ENCODE measurements at places on chromosomes 2 and 18.

GRCh38 chr2:221202431-221202830 lies 369.7 kb downstream of the EPHA4 start:
- DNase-seq: no peak

DNA sequence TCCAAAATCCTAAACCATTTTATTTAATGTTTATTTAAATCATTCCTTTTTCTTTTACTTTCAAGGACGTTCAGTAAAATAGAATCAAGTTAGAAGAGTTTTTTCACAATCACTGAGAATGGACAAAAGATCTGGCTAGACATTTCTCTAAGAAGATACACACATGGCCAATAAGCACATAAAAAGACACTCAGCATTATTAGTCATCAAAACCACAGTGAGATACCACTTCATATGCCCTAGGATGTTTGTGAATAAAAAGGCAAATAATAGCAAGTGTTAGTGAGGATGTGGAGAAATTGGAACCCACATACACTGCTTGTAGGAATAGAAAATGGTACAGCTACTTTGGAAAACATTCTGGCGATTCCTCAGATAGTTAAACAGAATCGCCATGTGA lies 76.1 kb downstream of the RHBDD1 start:
- peak; percentile 68 for DNase-seq

GRCh38 chr2:37476411-37476810 lies 132.0 kb downstream of the QPCT start:
- no peak for DNase-seq

- peak; percentile 64 for DNase-seq
Measured at GRCh38 chr2:19355416-19355821, 3.0 kb downstream of the OSR1 start.

DNA sequence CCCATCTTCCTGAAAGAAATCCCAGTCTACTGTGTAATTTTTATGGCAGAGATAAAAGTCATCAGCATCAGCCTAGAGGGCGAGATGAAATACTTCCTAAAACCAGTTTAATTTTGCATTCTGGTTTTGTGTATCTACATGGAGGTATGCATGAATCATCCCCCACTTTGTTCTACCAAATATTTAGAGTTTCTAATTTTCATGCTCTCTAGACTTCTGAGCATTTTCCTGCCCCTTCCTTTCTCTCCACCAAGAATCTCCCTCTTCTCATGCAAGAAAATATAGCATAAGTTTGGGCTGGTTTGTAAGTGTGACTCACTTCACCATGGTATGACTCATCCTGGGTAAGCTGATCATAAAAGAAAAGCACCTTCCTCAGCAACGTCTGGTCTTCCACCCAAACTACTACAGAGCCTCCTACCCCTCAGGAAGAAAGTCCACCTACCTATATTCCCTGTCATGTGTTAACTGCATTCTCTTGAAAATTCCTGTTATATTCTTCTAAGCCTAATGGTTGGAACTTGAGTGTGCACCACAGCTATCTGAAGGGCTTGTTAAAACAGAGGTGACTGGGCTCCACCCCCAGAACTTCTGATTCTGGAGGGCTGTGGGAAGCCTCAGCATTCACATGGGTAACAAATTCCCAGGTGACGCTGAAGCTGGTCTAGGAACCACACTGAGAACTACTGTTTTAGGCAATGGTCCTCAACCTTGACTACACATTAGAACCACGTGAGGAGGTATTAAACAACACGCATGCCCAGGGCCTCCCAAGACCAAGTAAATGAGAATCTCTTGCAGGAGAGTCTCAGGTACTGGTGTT lies 37.4 kb upstream of the RAPGEF4 start:
- DNase-seq: peak; percentile 92

GRCh38 chr2:199833525-199833924 lies 17.5 kb downstream of the FTCDNL1 start:
- no peak for DNase-seq

DNA sequence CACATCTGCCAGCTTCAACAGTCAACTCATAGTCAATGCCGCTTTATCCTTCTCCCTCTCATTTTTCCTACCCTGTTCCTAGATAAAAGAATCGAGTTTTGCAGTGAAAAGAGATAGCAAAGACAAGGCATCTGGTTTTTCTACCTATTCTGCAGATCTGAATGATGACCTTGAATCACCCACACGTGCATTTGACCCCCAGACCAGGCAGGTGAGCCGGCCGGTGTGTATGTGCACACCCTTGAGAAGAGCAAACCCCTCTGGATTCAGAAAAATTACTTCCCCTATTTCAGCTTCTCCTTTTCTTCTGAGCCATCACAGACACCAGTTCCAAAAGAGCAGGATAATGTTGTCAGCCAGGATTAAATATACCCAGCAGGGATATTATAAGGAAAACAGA lies 115.6 kb upstream of the ST6GAL2 start:
- DNase-seq: no peak

- peak; percentile 13 for DNase-seq
Measured at GRCh38 chr2:181937473-181937872, 45.9 kb downstream of the ITPRID2 start.

- DNase-seq: no peak
Measured at GRCh38 chr2:134127496-134127895, 126.4 kb upstream of the MGAT5 start.

GRCh38 chr18:35549564-35549963 lies 32.0 kb upstream of the GALNT1 start:
- DNase-seq: no peak

DNA sequence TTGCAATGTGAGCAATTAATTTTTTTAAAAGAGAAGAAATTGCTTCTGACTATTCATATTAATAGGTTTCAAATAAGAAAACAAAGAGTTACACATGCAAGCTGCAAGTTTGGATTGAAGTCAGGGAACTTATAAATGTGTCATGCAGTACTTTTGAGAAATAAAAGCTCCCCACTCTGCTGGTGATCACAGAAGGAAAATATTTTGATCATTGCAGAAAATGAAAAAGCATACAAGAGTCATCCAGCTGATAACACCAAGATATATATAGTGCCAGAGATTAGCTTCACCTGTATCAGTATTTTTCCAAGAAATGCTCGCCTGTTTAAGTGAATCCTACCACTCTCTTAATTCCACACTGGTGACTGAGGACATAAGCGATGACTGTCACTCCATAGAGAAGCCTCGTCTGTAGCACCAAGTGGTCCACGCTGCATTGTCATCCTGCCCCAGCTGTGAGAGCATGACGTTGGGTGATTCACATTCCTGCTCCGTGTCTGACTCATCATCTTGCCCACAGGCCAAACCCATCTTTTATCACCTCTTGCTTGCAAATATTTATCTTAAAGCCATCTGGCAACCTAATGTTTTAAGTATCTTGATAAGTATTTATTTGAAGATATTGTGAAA lies 178.0 kb downstream of the ASXL3 start:
- peak; percentile 0 for DNase-seq

- no peak for DNase-seq
Measured at GRCh38 chr2:160568856-160569255, 75.2 kb upstream of the RBMS1 start.

- no peak for DNase-seq
Measured at GRCh38 chr2:76567478-76567877, 856.8 kb upstream of the GCFC2 start.

GRCh38 chr18:11366410-11366809 lies 217.0 kb upstream of the PIEZO2 start:
- peak; percentile 30 for DNase-seq

DNA sequence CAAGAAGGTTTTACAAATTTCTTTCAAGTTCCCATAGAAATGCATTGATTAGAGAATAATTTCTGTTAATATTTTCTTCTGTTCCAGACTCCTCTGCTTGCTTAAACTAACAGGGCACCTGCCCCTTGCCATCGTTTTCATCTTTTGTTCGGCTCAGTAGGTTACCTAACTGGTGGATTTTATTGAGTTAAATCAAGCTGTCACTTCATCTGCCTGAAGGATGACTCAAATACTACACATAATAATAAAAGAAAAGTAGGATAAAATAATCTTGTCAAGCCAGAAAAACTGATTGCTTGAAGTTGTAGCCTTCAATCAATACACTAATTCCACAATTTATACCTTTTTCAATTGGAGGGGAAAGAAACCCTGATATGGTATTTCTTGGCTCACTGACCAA lies 234.0 kb downstream of the NR4A2 start:
- no peak for DNase-seq

GRCh38 chr2:177662895-177663294 lies 270.3 kb downstream of the AGPS start:
- DNase-seq: no peak

DNA sequence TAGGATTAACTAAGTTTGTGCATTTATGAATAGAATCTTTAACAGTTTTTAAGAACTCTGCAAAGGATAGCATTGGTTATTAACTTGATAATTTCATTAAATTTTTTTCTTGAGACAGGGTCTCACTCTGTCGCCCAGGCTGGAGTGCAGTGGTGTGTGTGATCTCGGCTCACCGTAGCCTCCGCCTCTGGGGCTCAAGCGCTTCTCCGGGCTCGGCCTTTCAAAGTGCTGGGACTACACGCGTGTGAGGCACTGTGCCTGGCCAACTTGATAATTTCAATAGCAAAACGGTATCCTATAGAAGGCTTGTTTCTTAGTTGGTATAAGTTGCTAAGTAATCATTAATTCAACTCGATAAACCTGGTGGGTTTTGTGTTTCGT lies 38.0 kb downstream of the ADNP2 start:
- DNase-seq: no peak

GRCh38 chr2:44348400-44348799 lies 12.9 kb downstream of the PREPL start:
- peak; percentile 71 for DNase-seq

GRCh38 chr18:26550998-26551694 lies 2.8 kb upstream of the KCTD1 start:
- no peak for DNase-seq

GRCh38 chr18:24764766-24765165 lies 304.3 kb downstream of the HRH4 start:
- no peak for DNase-seq

GRCh38 chr2:160753331-160753654 lies 259.7 kb upstream of the RBMS1 start:
- no peak for DNase-seq

- no peak for DNase-seq
Measured at GRCh38 chr2:109208951-109209335, 79.9 kb downstream of the SH3RF3 start.

DNA sequence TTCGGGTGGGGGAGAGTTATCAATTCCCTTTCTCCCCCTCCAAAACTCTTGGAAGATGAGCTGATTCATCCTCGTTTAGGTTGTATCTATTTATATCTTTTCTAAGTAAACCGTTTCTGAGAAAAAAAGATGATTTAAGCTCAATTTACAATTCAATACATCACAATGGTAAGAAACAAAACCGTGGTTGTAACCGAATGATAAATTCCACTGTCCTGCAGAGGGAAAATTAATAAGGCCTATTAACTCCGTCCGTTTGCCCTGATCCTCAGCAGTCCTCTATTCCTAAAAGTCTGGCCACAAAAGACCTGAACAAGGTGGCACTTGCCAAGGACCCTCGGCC lies 286.2 kb downstream of the TCF4 start:
- DNase-seq: no peak

GRCh38 chr18:78873926-78874500 lies 105.6 kb upstream of the SALL3 start:
- no peak for DNase-seq

DNA sequence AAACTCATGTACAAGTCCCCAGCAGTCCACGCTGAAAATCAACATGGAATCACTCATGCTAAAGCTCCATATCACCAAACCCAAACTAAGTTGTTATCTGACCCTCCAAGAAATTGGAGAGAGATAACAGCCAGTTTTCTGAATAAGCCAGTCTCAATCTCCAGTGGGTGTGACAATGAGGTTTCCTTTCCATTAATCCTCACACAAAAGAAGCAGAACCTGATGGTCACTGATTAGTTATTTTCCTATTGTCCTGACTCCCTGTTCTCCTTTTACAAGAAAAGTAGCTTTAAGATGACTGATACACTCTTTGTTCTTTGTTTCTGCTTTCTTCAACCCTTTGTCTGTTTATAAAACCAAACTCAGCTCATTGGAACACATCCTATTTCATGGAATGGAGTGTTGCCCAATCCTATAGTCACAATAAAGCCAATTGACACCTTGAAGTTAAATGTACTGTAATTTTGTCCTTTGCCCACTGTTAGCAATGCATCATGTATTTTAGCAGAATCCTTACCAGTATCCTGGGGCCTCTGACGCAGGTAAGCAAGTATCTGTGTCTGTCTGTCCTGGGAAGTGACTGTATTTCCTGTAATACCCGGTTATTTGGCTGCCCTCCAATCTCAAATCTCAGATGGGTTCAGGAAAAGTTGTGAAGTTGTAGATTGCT lies 30.6 kb upstream of the SH3RF3 start:
- DNase-seq: no peak

- DNase-seq: no peak
Measured at GRCh38 chr2:240953426-240954410, 44.7 kb upstream of the SNED1 start.

- peak; percentile 14 for DNase-seq
Measured at GRCh38 chr2:227821043-227821942, 7.7 kb downstream of the CCL20 start.

GRCh38 chr2:197506658-197507057 lies 6.5 kb downstream of the HSPE1 start:
- DNase-seq: no peak

DNA sequence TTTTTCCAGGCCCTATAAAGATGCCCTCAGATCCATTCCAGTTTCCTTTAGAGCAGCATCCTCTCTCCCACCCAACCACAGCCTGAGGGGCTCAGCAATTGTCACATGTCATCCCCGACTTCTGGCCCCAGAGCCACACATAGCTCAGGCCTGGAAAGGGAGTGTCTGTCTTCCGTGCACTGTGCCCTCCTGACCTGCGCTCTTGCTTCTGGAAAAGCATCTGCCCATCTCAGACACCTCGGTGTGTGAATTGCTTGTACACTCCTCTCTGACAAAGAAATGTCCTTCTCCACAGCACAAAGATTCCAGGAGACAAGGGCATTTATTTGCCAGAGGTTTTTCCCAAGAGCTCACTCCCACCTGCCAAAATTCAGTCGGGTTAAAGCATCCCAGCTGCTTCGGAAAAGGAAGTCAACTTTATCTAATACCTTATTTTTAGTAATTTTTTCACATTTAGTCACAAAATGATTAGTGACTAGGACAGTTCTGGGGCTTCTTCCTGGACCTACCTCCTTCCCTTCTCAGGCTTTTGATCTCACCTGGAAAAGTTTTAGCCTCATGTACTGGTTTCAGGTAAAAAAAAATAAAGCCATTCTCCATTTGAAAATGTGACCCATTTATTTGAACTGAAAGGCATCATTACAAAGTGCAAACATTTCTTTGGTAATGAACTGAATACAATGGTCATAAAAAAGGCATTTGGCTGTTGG lies 112.9 kb downstream of the PXDN start:
- DNase-seq: no peak

DNA sequence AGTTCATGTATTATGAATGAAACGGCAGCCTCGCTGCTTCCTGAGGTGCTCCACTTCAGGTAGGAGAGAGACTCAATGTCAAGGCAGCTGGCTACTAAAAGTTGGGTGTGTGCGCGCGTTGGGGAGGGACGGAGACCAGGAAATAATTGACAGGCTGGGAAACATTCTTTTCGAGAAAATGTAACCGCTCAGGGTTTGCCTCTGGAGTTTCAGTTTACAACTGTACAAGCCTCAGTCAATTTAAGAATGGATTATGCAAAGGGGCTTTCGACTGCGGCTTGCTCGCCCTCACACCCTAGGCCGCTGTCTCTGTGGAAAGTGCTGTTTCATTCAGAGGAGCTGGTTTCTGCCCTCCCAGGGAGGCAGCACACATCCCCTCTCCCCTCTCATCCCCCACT lies 4.4 kb upstream of the SPRED2 start:
- no peak for DNase-seq

Data from EL (cell line).